ENCODE measurements at places on chromosomes 3 and 15. TPM values are rescaled to one million over a fixed set of nuclear protein-coding genes. Genes with fewer than 3 reads are reported as not detected.

- DNase-seq, result no peak
Observed at GRCh38 chr3:29601861-29602585, 321.2 kb downstream of the RBMS3 start.

DNA sequence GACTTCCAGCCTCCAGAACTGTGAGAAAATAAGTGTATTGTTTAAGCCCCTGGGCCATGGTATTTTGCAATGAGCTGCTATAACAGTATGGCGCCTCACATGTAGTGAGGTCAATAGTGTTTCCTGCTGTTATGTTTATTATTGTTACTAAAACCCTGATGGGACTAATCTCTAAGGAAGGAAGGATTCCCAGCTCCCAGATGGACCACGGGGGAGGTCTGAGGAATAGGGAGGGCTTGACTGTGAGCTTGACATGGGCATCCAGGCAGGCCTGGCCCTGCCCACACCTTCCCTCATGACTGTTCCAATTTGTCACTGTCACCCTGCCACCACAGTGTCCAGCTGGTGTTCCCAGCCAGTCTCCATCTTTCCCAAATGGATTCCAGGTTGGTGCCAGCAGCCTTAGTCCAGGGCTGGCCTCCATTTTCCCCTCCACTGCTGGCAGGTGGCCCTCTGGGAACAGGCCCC, 14.5 kb upstream of the SLC41A3 start:
- DNase-seq, result no peak

GRCh38 chr3:135383301-135383700, 582.2 kb upstream of the PPP2R3A start:
- no peak for DNase-seq

DNA sequence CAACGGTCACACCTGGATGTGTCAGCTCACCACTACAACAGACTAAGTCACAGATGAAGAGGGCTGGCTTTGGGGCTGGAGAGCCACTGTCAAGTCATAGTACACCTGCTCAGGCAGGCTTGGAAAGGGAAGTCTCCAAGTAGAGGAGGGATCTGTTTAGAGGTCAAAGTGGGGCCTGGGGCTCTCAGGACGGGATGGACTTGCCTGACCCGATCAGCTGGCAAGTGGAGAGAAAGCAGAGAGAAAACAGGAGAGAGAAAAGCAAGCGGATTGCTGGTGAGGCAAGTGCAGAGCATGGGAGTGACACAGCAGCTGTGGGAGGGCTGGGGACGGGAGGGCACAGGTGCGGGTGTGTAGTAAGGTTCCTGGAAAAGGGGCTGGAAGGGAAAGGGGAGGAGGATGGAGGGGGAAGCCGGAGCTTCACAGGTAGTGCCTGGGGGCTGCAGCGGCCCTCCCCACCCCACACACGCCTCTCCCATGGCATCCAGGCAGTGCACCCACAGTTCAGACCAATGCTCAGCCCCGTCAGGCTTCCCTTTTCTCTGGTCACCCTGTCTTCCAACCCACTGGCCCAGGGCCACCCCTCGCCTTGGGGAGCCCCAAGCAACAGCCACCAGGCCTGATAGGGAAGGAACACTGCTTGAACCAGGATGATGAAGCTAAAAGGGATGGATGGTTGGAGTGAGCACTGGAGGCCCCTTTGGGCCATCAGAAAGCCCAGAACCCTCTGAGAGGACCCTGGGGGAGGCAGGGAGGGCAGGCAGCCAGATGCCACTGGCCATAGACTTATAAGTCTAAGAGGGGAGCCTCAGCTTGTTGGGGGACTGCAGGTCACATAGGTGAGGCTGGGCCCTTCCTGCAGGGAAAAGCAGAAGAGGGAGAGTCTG, 8.5 kb downstream of the RPS17 start:
- DNase-seq, result no peak

Gene REC114
- not detected for total RNA-seq
